ENCODE measurements at places on chromosomes 5 and 9. TPM values are rescaled to one million over a fixed set of nuclear protein-coding genes. Genes with fewer than 3 reads are reported as not detected.
A peak's percentile ranks its signal among the peaks of the same experiment; 100 is the strongest.

DNA sequence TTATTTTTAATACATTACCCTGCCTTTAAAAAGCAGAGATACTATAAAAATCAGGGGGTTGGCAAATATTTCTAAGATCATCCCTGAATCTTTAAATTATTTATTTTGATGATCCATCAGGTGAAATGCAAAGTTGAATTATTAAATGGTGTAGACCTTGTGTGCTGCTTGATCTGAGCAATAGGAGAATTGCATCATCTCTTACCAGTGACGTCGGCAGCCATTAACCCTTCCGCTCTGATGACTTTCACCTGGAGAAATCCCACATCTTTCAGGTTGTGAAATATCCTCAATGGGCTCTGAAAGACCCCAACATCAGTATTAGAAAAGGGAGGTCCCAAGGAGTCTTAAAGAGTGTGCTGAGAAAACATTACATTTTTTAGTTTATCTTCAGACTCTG is 270.2 kb downstream of the SLF1 start:
- ATAC-seq: no peak

STX17 gene
- total RNA-seq: 20.1 TPM

GRCh38 chr9:124721109-124721906 is 49.8 kb downstream of the NR6A1 start:
- no peak for ATAC-seq

ORM2 gene
- not detected for total RNA-seq

DNA sequence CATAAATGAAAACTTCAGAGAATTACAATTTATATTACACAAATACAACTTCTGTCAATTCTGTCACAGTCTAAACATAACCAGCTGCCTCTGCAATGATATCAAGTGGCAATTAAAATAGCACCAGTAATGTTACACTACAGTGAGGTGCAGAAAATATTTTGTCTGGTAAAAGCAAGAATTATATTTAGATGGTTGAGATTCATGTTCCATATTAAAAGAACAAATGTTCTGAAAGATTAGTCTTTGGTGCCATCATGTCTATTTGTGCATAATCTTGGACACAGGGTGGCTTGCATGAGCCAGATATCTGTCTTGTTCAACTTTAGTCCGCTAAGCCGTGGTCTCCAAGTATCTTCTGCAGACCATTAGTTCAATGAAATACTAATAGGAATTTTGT is 29.0 kb upstream of the PRR16 start:
- ATAC-seq: no peak

- no peak for ATAC-seq
Observed at GRCh38 chr5:52580921-52581320, 206.8 kb upstream of the ITGA1 start.

GRCh38 chr5:176944268-176944667 is 45.1 kb upstream of the HK3 start:
- no peak for ATAC-seq

WNT8A gene
- not detected for total RNA-seq

DNA sequence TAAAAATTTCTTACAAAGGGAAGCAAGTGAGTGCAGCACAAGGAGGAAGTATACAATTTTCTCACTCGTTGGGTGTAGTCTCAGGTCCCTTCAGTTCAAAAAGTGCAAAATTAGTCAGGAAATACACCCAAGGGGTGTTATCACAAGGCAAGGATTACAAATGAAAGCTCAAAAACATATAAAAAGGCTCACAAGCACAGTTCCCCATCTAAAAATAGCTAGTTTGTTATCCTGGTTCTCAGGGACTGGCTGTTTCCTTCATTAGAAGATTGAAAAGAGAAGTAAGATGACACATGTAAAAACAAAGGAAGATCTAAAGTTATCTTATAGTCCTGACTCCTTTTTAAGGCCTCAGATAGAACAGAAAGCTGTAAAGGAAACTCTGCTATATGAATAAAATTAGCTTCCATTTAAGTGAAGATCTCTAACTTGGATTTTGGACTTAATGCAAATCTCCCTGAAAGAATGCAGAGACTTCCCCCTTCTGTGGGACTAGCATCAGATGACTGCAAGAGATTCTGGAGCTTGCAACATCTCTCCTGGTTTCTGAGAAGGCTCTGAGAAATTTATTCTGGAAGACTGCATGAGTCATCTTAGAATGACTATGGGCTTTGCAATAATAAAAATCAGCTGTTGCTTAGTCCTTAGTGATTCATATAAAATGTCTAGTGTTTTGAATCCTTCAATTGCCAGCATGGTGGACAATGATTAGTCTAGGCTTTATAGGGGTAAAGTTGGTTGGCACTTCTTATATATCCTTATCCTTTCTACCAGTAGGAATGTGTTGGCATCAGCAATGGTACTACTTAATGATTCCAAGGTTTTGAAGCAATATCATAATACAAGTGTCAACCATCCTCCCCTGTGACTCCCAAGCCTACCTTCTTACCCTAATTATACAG is 25.4 kb downstream of the DAB2 start:
- ATAC-seq: no peak

- ATAC-seq: peak; percentile 80
Observed at GRCh38 chr9:130140706-130141105, 31.5 kb upstream of the NCS1 start.
